ENCODE measurements at places on chromosomes 2 and 18.
A peak's percentile ranks its signal among the peaks of the same experiment; 100 is the strongest.

GRCh38 chr2:203711399-203711798, 5.0 kb downstream of the CD28 start:
- no peak for DNase-seq

GRCh38 chr2:219022041-219022440, 19.3 kb downstream of the CFAP65 start:
- DNase-seq, result no peak

DNA sequence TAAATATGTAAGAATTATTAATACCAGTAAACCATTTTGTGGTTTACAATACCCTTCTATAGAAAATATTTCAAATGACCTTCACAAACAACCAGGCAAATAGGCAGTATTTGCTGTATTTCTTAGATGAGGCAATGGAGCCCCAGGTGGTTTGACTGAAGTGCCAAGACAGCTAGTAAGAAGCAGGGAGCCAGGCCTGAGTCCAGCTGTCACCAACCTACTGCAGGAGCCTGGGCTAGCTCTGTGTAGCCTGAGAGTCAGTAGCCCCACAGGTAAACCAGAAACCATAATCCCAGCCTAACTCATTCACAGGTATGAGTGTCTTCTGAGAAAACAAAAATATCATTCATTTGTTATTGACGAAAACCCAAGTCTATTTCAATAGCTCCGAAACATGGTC, 45.6 kb downstream of the TRIB2 start:
- DNase-seq, result no peak

DNA sequence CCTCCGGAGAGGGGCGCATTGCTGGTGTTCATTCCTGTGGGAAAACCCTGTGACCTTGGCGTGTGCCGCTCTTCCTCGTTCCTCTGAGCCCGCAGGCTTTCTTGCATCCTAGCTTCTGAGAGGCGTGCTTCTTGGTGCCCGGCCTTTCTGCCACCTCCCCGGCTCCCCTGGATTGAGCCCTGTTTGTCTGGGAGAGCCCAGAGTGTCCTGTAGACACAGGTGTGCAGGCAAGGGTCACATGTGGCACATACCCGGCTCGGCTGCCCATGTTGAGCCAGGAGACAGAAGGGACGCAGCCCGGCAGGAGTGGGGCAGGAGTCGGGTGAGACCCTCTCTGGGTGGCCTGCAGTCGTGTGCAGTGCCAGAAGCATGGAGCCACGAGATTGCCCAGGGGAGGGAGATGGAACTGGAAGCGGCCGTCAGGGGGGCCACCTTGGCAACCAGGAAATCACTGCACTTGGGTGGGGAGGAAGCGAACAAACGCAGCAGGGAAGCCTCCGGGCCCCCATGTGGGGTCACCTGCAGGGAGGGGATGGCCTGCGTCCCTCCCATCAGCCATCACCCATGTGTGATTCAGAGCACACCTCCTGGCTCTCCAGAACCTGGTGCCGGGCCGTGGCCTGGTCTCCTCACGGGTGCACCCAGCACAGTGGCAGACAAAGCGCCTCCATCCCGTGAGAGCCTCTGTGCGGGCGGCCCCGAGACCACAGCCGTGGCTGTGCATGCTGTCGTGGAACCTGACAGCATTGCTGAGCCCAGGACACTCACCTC, 92.9 kb downstream of the SH3BP4 start:
- no peak for DNase-seq

- DNase-seq, result no peak
These were observed 75.4 kb upstream of the UBE2E3 start for GRCh38 chr2:180905002-180905401.

GRCh38 chr2:128279786-128280157, 38.9 kb downstream of the HS6ST1 start:
- DNase-seq, result no peak

- no peak for DNase-seq
These were observed 89.9 kb downstream of the INHBB start for GRCh38 chr2:120435671-120436459.

DNA sequence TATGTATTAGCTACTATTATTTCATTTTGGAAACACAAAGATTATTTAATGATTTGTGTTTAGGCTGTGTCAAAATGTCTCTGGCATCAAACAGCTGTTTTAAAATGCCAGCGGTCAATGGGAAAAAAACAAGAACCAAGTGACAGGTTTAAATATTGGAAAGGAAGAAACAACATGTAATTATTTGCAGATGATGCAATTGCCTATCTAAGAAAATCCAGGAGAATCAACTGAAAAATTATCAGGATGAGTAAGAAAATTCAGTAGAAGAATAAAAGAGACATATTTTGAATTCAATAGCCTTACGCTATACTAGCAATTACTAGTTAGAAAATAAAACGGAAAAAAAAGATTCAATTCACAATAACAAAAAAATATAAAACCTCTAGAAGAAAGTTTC, 51.6 kb downstream of the HNRNPLL start:
- no peak for DNase-seq

GRCh38 chr2:168119515-168120141, 127.8 kb downstream of the STK39 start:
- peak; percentile 78 for DNase-seq

GRCh38 chr18:73895701-73896100, 251.9 kb downstream of the FBXO15 start:
- no peak for DNase-seq

- peak; percentile 16 for DNase-seq
These were observed 584.3 kb downstream of the FBXO15 start for GRCh38 chr18:73563345-73563744.

GRCh38 chr18:35343936-35344735, at the start of gene ZNF24:
TSS of gene ZNF24 (minus strand) at chr18:35344420. CDS start at chr18:35340650, 3,770 bp downstream.
- DNase-seq, result peak; percentile 97

GRCh38 chr2:46942143-46942526, 26.5 kb upstream of the MCFD2 start:
- DNase-seq, result peak; percentile 41

GRCh38 chr2:95225658-95226057, 18.3 kb downstream of the ZNF892 start:
- no peak for DNase-seq

DNA sequence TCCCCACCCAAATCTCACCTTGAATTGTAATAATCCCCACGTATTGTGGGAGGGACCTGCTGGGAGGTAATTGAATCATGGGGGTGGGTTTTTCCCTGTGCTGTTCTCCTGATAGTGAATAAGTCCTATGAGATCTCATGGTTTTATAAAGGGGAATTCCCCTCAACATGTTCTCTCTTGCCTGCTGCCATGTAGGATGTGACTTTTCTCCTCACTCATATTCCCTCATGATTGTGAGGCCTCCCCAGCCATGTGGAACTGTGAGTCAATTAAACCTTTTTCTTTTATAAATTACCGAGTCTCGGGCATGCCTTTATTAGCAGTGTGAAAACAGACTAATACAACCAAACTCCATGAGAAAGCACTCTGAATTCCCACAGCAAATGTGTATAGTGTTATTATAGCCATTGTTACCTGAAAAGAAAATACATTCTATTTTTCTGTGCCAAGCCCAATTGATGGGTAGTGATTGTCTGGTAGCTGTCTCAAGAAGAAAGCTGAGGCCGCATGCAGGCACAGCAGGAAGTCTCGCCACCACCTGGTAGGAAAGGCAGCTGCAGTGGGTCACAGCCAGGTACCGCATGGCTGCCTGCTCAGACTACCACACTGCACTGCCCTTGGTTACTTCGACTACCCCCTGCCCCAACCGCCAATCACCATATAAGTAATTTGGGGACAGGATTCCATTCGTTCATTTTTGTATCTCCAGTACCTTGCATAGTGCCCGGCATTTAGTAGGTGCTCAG, 10.3 kb upstream of the ZBTB7C start:
- DNase-seq, result no peak

- DNase-seq, result no peak
These were observed 552.3 kb upstream of the SETBP1 start for GRCh38 chr18:44128365-44128764.

All from astrocyte of the hippocampus (primary cell).